ENCODE measurements at places on chromosomes 5 and 9.

- no peak for DNase-seq
These were observed 171.2 kb upstream of the KIF2A start for GRCh38 chr5:62134811-62135210.

DNA sequence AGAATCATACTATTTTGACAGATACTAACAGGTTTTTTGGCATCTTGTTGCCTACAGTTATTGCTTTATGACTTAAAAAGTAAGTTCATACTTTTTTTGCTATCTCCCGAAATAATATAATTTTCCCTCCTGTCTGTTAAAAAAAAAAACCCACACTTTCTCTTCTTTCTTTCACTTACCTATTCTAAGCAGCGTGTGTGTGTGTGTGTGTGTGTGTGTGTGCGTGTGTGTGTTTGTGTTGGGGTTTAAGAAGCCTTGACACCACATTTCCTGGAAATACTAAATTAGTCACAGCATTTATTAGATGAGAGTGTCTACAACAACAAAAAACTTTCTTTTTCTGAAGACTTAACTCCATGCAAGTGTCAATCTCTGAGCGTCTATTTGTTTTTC lies 12.4 kb downstream of the TNFAIP8 start:
- no peak for DNase-seq

DNA sequence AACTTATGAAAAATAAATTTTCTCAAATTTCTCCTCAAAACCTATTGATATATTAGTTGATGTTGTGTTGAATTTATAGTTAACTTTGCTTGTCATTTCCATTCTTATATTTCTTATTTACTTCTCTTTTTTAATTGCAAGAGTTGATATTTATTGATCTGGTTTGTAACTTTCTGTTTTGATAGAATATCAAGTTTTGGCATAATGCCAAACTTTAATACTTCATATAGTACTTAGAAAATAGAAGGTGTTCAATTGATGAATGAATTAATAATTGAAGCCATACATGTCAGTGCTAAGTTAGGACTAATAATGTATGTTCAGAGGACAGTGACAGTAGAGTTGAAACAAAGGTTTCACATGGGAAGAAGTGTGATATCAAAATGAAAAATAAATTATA lies 27.9 kb downstream of the ERCC6L2 start:
- DNase-seq = no peak

DNA sequence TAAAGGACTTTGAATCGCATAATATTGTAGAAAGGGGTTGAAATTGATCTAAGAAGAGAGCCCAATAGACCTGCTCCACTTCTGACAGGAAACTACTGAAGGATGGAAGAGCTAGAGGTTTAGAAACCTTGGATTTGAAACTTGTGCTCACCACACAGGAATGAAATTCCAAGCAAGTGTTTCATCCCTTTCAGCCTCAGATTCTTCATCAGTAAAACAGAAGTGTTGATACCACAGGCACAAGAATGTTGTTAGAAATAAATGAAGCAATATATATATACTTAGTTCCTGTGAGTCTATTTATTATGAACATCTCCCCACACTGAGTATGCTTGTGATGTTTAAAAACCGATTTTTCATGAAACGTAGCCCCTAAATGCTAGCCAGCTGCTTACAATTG lies 43.8 kb downstream of the PRRC1 start:
- DNase-seq = no peak

DNA sequence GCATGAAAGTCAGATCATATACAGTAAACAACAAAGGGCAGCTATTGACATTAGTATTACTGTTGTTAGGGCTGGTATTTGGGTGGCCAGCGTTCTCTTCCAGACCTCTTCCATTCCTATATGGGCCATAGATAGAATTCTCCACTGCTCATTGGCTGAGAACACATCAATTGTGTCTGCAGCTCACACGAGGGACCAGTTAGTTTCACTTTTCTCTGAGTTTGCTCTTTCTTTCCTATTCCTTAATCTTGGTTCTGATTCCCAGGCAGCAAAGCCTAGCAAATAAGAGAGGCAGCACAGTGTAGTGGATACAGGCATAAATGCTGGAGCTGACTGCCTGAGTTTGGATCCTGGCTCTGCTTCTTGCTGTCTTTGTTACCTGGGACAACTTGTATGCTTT lies 476.4 kb downstream of the SPOCK1 start:
- no peak for DNase-seq

DNA sequence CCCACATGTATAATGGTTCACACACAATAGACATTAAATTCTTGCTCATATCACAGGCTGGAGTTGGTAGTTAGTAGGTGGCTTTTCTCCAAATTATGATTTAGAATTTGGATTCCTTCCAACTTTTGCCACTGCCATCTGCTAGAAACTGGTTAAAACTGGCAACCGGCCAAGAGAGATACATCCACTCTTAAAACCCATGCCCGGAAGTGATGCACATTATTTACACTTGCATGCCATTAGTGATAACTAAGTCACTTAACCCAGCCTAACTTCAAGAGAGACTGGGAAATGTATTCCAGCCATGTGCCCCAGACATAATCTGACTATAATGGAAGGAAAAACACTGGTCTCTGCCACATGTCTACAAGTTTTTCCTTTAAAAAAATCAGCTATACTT lies 395.7 kb upstream of the SEMA6A start:
- peak; percentile 41 for DNase-seq

DNA sequence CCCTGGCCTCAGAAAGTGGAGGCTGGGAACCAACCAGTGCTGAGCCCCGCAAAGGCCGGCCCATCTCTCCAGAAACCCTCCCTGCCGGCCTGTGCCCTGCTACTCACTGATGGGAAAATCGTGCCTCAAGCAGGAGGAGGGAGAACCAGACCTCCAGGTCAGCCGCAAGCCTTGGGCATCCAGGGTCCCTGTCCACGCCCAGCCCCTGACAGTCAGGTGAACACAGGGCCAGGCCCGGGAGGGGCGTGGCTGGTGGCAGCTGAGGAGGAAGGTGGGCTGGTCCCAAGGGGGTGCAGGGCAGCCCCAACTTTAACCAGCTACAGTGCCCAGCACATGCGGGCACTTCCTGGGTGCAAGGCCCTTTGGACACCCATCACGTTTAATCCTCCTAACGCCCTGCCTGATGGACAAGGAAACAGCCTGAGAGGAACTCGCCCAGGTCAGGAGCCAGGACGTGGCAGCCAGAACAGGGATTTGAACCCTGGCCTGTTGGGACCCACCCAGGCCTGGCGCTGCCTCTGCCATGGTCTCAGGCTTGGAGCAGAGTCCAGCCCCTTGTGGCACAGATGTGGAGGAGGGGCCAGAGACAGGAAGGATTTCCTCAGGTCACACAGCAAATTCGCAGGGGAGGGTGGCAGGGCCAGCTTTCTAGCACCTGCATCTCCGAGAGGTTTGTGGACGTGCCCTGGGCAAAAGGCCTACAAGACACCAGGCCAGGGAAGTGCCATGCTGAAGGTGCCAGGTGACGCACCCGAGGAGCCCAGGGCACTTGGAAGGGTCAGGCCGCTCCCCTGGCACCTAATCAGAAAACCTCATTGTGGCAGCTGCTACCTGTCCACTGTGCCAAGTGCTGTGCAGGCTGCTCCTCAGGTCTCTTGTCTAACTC lies 4.5 kb downstream of the RALGDS start:
- no peak for DNase-seq

GRCh38 chr5:67963789-67964519 lies 251.6 kb upstream of the PIK3R1 start:
- DNase-seq = no peak

DNA sequence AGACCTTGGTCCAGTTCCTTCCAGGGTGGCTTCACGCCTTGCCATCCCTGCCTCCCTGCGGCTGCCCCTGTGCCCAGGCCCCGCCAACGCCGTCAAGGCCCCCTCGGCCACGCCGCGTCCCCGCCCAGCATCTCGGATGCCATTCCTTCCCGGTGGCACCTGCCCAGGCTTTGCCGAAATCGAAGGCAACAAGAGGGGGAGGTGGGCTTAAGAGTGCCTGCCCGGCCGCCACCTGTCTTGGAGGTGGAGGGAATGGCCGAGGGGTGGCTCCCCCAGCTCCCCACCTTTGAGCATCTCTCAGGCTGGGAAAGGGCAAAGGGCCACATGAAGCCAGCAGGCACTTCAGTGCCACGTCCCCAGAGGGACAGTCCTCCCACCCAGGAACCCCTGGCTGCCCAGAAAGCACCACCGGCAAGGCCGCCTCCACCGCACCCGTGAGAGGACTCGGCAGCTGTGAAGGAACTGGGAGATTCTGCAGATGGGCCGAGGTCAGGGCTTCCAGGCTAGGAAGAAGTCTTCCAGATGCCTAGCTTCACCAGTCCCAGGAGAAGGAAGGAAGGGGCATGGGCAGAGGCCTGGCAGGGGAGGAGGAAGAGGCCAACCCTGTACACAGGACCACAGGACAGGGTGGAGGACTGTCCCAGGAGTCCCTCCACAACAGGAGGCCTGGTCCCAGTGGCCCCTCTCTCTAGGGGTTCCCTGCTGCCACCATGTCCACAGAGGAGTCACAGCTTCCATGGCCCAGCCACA lies 218.0 kb downstream of the FANCC start:
- DNase-seq = no peak

- DNase-seq = no peak
These were observed 11.1 kb downstream of the SPRY4 start for GRCh38 chr5:142313682-142314081.

DNA sequence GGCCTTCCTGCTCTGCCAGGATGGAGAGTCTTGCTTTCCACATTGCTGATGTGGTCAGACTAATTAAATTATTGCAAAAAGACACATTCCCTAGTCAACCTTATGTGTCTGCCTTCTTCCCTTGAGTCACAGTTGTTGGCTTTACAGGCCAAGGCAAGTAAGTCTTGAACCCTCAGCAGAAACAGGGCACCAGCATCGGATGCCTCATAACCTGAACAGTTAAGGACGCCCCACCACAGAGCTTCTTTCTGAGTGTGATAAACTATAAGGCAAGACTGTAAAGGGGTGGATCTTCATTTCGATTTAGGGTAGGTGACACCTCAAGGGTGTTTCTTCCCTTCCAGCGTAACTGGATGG lies 670 bp upstream of the KIF2A start:
- no peak for DNase-seq

- DNase-seq = no peak
These were observed 47.9 kb upstream of the FKTN start for GRCh38 chr9:105510024-105510423.

Measured in NCI-H1092 (cell line).